ENCODE measurements at places on chromosomes 3 and 15.

DNA sequence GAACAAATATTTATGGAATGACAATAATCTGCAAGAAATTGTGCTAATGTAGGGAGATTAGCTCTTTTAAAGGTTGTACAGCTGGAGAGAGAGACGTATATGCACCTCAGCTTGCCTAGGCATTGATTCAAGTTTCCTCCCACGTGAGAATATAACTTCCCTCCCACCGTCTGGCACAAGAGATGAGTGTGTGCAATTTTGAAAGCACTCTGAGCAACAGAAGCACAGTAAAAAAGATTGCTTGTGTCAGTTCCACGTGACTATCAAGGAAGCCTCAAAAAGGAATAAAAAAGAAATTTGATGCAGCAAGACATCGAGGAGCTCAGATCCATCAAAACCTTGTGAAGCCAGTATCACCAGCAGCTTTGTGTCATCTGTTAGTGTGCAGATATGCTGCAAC is 435.3 kb downstream of the TUSC7 start:
- no peak for DNase-seq

GRCh38 chr3:150975086-150975991 is 2.8 kb upstream of the CLRN1 start:
- no peak for DNase-seq

DNA sequence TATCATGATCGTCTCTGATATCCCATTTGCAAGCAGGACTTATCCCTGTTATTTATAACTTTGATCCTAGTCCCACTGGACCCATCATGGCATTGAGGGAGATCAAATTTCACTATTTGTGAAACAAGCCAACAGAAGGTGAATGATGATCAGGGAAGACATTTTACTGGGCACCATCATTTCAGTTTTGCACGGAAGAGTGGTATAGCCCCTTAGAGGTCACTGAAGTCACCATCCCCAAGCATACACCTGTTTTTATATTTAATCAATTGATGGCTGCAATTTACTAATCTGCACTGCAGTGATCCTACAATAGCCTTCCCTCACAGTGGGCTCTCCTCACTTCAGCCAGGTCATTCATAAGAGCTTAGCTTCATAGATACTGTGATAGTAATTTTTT is 132.4 kb downstream of the FHIT start:
- no peak for DNase-seq

DNA sequence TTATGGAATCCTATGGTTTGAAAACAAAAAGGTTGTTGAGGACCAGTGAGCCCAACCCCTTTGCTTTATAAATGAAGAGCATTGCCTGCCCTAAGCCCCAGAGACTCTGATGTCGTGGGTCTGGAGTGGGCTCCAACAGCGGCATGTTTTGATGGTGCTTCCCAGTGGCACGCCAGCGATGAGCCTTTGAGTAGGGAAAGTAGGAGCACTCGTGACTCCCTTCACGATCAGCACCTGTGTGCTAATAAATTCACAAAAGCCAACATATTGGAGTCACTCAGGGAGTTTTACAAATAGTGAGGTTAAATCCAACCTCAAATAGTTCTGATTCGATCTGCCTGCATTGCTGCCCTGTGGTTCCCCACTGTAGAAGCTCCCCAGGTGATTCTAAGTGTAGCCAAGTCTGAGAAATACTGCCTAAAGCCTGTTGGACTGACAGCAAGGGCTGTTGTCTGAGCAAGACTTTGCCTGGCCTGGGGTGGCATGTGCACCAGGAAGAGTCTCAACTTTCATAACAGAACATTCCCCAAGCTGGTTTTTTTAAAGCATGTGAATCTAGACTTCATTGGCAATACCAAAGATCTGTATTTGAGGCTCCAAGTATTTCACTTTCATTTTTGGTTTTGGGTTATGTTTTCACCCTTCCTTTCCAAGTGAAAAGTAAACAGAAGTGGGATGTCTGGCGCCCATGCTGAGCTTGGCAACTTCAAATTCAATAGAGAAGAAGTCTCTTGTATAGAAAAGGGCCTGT is 9.9 kb downstream of the CCR5 start:
- DNase-seq = no peak

DNA sequence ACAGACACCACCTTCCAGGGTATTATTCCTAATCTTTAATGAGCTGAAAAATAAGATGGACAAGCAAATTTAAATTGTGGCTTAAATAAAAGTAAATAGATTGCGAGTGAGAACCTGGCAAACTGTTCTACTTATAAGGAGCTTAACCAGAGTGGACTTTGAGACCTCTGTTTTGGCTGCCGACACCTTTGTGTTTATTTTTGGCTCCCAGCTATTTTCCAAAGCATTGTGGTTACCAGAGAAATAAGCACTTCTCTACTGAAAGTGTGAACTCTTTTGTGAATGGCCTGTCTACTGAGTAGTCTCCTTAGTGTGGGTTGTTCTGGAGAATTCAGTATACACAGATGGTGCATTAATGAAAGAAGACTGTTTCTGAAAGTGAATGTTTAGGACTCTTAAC is 109.4 kb downstream of the ATP8B4 start:
- no peak for DNase-seq

- no peak for DNase-seq
Measured at GRCh38 chr3:189909573-189909972, 211.1 kb downstream of the P3H2 start.

- no peak for DNase-seq
Measured at GRCh38 chr15:91165850-91166249, 65.8 kb downstream of the SV2B start.

- no peak for DNase-seq
Measured at GRCh38 chr3:171186383-171186782, 159.9 kb upstream of the SLC2A2 start.

- no peak for DNase-seq
Measured at GRCh38 chr15:27358751-27359434, 387.9 kb downstream of the GABRG3 start.

GRCh38 chr3:194485881-194486539 is 792 bp downstream of the ATP13A3 start:
- DNase-seq = peak; percentile 79

GRCh38 chr3:125061170-125061569 is 5.4 kb upstream of the HEG1 start:
- DNase-seq = no peak

DNA sequence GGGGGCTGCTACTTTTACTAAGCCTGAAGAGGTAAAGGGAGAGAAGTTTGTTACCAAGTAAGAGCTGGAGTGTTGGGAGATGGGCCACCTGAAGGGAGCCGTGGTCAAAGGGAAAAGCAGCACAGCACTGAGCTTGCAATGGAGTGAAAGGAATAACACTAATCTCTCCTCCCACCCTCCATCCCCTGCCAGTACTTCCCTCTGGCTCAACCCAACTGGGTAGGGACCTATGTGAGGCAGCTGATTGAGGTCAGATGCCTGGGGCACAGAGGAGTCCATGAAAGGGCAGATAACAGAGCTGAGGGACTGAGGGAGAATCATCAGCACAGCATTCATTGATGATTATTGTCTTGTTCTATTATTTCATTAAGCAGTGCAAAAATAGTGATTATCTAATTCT is 212.4 kb upstream of the TBC1D5 start:
- DNase-seq = no peak

- no peak for DNase-seq
Measured at GRCh38 chr15:37951999-37952398, 17.6 kb downstream of the TMCO5A start.

GRCh38 chr3:137199678-137200077 is 241.9 kb downstream of the IL20RB start:
- no peak for DNase-seq

DNA sequence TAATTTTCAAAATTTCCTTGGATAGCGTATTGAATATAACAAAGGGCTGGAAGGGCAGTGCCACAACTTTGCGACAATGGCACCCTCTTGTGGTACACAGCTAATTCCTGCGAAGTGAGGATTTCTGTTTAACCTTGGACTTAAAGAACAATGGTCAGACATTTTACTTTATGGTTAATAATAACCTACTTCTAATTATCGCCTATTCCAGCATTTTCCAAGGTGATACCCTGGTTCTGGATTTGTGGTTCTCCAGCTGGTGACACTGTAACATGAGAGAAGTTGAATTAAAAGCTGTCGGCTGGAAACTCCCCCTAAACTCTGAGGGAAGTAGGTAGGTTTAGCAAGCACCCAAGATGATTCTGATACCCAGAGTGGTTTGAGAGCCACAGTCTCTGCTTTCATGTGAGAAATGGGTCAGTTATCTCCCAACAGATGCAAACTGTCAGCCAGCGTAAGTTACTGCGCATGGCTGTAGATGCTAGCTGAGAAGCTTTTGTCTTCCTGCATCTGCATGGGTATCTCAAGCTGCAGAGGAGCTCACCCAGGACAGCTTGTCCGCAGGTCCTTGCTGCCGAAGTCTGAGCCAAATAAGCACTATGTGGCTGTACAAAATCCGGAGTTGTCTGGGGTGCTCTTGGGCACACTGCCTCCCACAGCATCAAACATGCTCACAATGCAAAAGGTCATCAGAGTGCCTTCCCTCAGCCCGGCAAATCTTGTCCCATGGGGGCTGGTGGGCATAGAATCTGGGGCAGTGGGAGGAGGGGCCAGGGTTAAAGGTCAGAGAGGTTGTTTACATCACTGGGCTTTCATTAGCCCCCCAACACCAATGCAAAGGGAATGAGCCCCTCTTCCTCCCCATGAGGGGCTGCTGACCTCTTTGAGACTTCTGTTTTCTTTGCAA is 6.6 kb upstream of the CHSY1 start:
- DNase-seq = no peak

GRCh38 chr3:191336833-191337232 is 6.5 kb upstream of the UTS2B start:
- DNase-seq = no peak

GRCh38 chr15:29765234-29765841 is 56.9 kb downstream of the TJP1 start:
- DNase-seq = no peak

- DNase-seq = no peak
Measured at GRCh38 chr15:53978253-53978906, at the start of gene UNC13C. Gene UNC13C, plus strand, starts transcription at chr15:53978441. Its CDS starts 34,463 bp downstream, at chr15:54012904.

GRCh38 chr3:189714991-189715961 is 84.1 kb downstream of the TP63 start:
- no peak for DNase-seq

- DNase-seq = no peak
Measured at GRCh38 chr15:67136802-67137201, 71.4 kb downstream of the SMAD3 start.

GRCh38 chr3:120682095-120682681 is at the start of gene HGD:
Gene HGD, minus strand, starts transcription at chr3:120682239. Its CDS starts 128 bp downstream, at chr3:120682111.
- no peak for DNase-seq

DNA sequence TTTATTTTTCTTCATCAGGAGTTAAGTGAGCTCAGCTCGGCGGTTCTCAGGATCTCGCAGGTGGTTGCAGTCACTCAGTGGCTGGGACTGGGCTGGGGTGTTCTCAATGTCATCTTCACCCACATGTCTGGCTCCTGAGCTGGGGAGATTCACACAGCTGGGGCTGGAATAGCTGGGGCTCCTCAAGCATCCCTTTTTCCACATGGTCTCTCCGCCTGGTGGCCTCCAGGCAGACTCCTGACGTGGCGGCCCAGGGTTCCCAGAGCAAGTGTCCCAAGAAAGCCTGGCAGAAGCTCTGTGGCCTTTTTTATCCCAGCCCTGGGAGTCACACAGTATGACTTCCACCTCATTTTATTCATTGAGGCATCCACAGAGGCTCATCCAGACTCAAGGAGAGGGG is 84.1 kb upstream of the ANKRD34C start:
- DNase-seq = no peak

DNA sequence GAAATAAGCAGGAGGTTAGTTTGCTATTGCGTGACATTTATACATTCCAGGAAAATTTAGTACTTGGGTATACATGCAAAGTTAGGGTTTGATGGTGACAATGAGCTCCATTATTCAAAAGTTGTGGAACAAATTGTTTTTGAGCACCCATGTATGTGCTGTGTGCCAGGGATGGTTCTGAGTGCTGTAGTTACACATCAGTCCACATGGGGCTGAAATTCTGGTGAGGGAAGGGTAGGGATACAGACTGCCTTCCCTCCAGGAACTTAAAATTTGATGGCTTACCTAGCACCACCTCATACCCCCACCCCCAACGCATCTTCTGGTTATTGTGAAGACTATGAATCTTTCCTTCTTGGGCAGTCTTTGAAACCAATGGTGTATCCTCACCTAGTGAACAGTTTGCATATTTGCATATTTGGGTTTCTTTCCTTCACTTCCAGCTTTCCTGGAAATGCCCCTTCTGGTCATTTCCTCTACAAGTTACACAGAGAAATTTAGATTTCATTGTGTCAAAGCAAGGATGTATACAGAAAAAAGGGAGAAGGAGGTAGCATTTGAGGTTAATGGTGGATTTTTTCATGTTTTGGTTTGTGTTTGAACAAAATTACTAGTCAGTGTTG is 222.0 kb upstream of the IL12A start:
- no peak for DNase-seq

GRCh38 chr3:197787412-197787811 is 3.6 kb upstream of the LRCH3 start:
- DNase-seq = no peak

- no peak for DNase-seq
Measured at GRCh38 chr3:28672406-28672805, 323.8 kb upstream of the AZI2 start.

- no peak for DNase-seq
Measured at GRCh38 chr15:99486371-99487336, 79.1 kb upstream of the MEF2A start.

DNA sequence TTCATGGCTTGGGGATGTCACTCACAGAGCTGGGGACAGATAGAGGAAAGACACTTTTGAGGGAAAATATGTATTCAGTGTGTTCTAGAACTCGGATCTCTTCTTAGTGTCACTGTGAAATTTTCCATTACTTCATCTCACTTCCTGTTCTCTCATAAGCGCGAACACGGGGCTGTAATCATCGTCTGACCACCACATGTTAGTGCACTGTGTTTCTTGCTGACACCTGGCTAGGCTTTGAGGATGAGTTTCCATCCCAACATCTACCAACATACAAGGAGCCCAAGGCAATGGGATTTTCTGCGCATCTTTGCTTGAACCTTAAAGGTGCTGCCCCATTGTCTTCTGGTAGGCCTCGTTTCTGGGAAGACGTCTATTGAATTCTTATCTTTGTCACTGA is 84.0 kb downstream of the LIPC start:
- DNase-seq = peak; percentile 46

- DNase-seq = no peak
Measured at GRCh38 chr15:94125156-94125555, 106.2 kb upstream of the MCTP2 start.

DNA sequence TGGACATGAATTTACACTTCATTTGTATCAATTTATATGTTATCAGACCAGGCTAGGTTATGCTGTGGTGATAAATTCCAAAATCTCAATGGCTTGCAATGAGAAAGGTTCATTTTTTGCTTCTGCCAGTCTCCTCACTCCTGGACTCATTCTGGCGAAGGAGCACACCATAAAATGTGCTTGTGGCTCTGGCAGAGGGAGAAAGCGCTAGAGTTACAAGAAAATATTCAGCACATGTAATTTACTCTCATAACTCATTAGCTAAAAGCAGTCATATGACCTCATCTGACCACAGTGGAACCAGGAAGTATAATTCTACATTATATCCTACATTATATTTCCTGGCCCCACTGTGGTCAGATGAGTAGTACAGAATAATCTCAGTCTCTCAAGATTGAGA is 193.8 kb downstream of the BCHE start:
- DNase-seq = no peak

Data from CD8-positive, alpha-beta T cell (primary cell).